ENCODE measurements at places on chromosomes 16 and 17.

- DNase-seq: peak; percentile 59
These were observed 587 bp upstream of the CDK5R1 start for GRCh38 chr17:32486111-32486700.

DNA sequence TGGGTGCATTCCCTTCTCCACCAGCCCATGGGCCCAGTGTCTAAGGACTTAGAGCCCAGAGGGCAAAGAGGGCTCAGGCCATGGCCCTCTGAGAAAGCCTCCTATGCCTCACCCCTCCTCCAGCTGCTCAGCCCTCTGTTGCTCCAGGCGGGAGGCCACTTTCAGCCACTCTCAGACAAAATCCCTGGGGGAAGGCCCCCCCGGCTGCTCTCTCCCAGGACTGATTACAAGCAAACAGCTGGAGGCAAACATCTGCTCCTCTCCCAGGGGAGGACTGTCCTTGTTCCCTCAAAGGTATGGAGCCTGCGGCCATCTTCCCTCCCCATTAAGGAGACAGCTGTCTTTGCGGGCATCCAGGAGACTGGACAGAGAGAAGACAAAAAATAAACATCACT, 54.9 kb upstream of the DLX4 start:
- DNase-seq: no peak

GRCh38 chr16:66300501-66300900, 66.0 kb upstream of the CDH5 start:
- no peak for DNase-seq

GRCh38 chr16:11386054-11386680, 40.9 kb downstream of the RMI2 start:
- DNase-seq: no peak

- no peak for DNase-seq
These were observed 82.6 kb downstream of the DYNLRB2 start for GRCh38 chr16:80623376-80623775.

- no peak for DNase-seq
These were observed 7.5 kb upstream of the TMEM170A start for GRCh38 chr16:75471723-75472633.

DNA sequence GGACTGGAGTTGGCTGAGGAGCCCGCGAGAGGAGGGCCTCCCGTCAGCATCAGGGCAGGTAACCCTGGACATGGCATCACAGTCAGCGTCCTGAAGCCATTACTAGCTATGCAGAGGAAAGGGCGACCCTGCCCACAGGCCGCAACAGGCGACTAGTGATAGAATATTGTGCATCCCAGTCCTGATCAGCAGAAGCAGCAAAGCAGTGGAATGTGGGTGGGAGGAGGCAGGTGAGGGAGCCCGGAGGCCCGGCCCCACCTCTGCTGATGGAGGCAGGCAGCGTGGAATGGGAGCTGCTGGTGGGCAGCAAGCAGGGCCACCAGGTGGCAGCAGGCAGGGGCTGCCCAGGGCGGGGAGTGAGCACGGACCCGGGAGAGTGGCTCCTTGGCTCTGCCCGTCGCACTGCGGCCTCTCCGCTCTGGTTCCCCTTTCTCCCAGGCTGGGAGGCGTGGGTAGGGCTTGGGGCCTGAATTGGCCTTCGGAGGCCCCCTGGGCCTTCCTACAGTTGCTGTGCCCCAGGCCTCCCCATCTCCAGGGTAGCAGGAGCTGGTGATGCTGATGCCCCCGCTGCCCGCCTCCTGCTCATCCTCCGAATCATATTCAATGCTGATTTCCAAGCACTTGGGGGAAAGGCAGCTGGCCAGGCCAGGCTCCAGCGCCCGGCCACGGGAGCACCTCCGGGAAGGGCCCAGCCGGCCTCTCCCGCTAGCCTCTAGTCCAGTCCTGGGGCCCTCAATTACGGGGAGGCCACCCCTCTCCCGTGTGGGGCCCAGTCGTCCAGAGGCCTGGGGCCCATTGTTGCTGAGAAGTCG, 20.2 kb downstream of the TSPOAP1 start:
- DNase-seq: no peak

GRCh38 chr17:17531156-17531555, 35.0 kb upstream of the RASD1 start:
- DNase-seq: no peak

DNA sequence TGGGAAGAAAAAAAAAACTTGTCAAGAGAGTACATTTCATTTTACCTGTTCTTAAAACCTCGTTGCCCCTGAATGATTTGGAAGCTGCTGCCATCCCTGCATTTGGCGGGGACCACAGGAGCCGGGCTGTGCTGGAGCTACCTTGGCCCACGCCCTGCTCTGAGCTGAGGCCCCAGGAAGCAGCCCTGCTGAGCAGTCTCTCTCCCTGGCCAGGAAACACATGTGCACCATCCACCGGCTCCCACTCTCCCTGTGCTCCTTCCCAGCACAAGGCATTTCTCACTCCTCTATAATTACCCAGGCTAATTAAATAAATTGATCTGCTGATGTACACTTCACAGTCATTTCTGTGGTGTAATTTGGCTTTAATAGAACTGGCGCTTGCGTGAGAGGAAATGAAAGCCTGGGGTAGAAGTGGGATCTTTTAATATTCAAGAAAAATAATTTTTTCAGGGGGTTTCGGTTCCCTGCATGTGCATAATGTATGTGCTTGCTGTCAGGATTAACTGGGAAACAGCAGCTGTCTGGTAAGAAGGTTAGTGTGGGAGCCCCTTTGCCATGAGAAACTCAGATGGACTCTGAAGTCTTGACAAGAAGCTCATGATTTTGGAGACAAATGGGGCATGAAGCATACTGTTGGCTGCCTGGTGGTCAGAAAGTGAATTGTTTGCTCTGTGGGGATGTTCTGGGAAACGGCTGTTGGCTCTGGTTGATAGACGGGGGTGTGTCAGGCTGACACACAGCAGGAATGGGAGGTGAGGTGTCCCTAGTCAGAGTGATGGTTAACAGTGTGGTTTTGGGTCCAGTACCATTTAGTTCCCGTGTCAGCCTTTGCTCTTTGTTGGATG, 252.3 kb upstream of the EEF2KMT start:
- DNase-seq: no peak

GRCh38 chr17:76544546-76545365, 4.9 kb downstream of the PRCD start:
- DNase-seq: no peak

DNA sequence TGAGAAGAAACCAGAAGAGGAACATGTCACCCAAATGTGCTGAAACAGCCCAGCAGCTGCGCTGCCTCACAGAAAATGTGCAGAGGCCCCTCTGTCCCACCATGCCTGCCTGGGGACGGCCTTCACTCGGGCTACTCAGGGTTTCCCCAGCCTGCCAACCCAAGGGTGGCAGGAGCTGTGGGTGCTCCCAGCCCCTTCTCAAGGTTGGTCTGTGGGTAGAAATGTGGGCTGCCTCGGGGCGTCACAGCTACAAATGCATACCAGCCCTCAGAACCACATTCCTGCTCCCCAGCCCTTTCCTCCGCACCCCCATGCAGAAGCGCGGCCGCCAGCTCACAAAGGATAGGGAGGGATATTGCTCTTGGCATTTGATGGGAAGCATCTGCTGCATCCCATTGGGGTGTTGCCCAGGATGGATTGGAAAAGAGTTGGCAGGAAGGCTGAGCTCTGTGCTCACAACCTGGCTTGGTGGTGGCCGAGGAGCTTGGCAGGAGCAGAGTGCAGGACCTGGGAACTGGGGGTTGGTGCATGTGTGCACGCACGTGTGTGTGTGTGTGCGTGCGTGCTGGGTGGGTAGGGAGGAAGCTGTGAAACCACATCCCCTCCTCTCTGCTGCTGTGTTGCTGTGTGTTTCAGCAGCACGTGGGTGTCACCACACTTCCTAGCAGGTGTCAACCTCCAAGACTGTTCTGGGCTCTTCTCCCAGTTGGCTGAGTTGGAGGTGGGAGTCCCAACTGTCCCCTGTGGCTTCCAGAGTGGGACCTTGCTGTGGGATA, 304.4 kb downstream of the SEC14L1 start:
- DNase-seq: peak; percentile 81

DNA sequence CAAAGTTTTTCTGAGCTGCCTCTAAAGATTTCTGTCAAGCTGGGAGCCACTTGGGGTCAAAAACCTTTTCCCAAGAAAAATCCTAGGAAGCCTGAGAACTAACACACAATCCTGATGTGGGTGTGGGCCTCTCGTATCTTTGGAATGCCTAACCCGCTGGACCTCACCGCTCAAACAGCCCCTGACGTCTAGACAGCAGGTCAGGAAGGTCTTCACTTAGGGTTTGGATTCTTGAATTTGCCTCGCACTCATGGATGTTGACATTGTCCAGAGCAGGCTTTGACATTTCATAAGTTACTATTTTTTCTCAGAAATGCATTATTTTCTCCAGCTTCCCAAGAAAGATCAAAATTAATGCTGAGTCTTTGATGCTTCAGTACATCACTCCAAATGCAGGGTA, 18.9 kb downstream of the TEX2 start:
- no peak for DNase-seq

- no peak for DNase-seq
These were observed 37.0 kb downstream of the NPLOC4 start for GRCh38 chr17:81599719-81600486.

GRCh38 chr17:61174310-61174709, 225.3 kb upstream of the TBX2 start:
- no peak for DNase-seq

GRCh38 chr16:87465879-87466278, 26.9 kb downstream of the ZCCHC14 start:
- DNase-seq: no peak

DNA sequence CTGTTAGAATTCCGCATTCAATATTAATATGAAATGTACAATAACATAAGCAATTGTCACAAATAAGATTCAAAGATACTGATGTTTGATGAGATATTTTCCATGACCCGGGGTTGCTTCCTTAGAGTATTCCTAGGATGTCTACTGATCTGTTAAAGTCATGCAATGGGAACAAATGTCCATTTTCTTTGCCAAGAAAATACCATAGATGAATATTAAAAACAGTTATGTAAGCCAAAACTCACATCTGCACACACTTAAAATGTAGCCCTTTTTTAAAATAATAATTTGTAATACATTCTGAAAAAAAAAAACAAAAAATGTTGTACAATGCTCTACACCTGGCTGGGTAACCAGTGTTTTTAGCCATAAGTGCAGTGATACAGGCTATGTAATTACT, 259.4 kb upstream of the AXIN2 start:
- DNase-seq: no peak

DNA sequence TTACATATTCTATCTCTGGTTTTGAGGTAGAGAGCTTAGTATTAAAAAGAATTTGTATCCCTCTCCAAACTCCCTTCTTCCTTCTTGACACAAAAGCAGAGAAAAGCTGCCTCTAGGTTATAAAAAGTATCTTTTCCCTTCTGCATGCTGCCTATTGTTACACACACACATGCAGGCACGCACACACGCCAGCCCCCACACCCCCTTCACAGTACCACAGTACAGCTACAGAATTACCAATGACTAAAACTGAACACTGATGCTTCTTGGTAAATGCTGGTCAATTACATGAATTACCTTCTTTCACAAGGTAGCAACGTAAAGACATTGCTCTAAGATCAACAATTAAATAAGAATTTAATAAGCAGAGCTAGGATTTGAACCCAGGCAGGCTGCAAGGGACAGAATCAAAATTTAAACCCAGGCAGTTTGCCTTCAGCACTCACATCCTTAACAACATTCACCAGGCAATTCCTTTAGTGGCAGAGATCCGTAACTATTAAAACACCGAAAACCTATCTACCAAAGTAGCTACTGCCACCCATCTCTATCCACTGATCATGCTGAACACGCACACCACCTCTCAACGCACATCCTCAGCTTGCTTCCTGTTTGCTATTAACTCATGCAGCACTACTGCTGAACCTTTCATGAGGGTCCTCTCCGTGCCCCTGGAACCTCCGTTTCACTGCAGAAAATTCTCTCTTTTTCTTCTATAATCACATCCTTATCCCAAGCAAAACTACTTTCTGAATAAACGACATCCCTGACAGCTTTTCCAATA, 37.8 kb downstream of the YWHAE start:
- no peak for DNase-seq

DNA sequence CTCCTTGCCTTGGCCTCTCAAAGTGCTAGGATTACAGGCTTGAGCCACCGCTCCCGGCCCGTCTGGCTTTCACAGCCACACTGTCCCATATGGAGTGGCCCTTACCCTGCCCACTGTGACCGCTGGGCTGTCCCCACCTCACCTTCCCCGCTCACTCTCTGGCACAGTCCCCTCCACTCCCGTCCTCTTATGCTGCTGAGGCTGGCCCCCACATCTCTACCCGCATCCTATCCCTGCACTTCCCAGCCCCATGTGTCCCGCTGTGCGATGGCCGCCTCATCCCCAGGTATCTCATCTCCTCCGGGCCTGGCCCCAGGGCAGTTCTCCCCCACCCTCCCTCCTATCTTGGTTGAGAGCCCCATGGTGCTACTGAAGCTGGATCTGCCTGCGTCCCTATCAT, 93.2 kb downstream of the PGS1 start:
- DNase-seq: no peak

- peak; percentile 77 for DNase-seq
These were observed 1.2 kb upstream of the METTL26 start for GRCh38 chr16:637081-638018.

GRCh38 chr16:566475-567372, at the start of gene NHLRC4:
NHLRC4 (plus strand) TSS chr16:567005; CDS start chr16:568048, 1,043 bp downstream.
- peak; percentile 26 for DNase-seq

DNA sequence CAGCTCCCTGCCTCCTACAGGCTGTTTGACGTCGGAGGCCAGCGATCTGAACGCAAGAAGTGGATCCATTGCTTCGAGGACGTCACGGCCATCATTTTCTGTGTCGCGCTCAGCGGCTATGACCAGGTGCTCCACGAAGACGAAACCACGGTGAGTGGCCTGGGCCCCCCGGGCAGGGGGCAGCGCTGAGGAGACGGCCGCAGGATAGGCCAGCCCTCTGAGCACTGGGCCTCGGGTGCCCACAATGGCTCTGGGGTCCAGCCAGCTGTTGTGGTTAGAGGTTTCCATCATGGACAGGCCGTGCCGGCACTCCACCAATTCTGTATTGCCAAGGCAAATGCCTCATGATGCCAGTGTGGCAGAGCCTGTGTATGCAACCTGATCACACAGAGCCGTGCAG, 88.6 kb downstream of the AMFR start:
- DNase-seq: no peak

DNA sequence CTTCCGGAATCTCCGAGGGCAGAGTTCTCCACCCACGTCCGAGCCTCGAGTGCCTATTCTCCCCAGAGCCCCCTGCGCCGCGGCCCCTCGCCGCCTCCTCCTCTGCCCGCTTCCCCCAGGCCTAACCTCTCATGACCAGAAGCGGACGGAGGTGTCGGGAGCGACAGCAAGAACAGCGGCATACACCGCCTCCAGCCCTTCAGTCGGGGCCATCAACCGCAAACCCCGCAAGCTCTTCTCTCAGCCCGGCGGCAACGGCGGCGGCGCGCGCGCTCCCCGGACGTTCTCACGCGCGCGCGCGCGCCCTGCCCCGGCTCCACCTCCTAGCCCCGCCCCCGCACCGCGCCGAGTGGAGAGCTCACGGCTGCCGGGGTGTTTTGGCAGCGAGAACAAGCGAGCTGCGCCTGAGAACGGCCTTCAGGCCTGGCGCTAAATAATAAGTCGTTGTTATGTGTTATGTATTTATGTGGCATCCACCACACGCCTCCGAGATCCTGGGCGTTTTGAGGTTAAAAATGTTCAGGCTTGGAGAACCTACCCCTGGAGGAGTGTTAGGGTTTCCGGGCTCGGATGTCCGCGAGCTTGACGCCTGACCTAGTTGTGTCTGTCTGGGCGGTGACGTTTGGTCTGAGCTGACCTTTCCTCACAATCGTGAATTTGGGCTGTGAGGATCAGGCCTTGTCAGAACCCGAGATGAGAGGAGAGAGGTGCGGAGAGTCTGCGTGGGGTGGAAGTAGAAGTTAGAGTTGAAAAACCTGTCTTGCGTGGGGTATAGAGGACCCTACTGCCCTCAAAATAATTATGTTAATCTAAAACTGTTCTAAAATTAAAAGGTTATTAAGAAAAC, at the start of gene RNFT1:
Gene RNFT1 (minus strand): TSS at position 259 of the 847 bp plus-strand sequence. CDS start 77 bp downstream, at position 182.
- peak; percentile 85 for DNase-seq

All from activated T-helper 1 cell treated with Interleukin-2 at 50 U/mL for 16 hours (primary cell).